ENCODE measurements at places on chromosomes 3 and 15.

DNA sequence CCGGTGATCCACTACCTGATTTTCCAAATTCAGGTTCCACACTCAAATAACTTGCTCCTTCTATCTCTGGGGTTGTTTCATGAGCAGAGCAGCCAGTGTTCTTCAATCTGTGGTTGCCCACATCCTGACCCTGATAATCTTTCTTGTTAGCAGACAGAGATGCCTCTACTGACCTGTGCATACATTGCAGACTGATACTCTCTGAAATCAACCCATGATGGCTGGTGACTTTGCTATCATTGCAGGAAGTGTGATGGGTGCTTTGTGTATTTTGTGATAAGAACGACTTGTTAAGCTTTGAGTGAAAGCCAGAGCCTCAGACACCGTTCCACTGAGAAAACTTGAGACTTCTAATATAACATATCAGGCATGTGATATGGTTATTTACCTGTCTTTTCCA is 39.9 kb downstream of the GATM start:
- peak; percentile 19 for DNase-seq

DNA sequence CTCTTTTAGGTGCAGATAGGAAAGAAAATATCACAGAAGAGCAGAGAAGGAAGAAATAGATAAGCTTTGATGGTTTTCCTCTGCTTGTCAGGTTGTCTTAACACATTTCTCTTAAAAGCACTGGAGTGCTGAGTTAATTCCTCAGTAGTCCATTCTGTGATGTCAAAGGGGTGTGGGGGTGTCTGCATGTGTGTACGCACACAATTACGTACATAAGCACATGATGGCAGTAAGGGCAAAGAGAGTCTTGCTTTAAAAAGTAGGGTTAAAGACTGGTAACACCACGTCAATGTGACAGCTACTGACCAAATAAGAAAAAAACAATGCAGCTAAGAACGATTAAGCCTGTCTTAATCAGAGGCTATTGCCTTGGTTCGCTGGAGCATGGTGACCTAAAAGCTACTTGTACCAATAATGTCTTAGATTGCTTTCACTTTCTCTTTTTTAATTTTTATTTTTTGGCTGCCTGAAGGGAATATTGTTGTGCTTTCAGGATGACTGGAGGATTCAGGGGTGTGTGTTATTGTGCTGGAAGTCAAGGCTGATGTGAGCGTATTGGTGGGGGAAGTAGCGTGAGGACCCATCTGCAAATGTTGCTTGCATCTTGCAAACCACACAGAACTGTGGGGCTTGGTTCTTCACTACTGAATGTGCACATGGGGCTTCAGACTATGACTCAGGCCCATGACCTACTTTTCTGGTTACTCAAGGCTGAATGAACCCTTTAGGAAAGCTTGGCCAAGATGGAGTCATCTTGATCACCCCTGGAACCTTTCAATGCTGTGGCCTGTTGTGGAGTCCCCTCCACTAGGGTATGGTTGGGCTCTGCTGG is 417.8 kb upstream of the TPM1 start:
- no peak for DNase-seq

- no peak for DNase-seq
Observed at GRCh38 chr3:35183927-35184675, 455.2 kb upstream of the ARPP21 start.

DNA sequence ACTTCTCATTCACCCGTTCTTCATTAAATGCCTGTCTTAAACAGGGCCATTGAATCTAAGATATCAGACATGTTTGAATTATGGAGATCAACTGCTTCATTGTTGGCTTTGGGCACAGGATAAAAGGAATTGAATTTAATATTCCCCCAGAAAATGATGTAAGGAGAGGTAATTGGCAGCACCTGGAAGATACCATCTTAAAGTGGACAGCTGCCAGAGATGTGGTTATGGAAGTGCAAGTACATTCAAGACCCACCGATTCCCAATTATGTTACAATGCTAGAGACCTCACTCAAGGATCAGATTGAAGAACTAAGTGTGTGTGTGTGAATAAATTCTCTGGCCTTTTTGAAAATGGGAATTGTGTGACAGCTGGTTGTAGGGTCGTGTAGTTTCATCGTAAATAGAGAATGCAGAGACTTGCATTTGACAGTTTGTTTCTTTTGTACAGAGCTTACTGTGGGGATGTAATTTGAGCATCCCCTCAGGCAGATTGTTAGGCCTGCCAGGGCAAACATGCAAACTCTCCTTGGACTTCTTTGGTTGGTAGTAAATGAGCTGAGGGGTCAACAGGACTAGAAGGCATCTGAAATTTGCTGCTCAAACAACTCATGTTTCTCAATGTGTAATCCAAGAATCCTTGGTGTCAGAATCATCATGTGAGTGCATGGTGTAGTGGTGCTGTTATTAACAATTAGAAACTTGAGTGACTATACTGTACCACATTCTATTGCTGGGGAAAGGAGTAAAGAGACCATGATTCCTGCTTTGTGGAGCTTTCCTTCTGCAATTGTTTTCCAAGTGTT is 359.2 kb upstream of the THRB start:
- no peak for DNase-seq

GRCh38 chr3:178714925-178715832 is 178.9 kb downstream of the KCNMB2 start:
- DNase-seq, result no peak

- DNase-seq, result no peak
Observed at GRCh38 chr15:28208583-28208982, 109.5 kb upstream of the OCA2 start.

DNA sequence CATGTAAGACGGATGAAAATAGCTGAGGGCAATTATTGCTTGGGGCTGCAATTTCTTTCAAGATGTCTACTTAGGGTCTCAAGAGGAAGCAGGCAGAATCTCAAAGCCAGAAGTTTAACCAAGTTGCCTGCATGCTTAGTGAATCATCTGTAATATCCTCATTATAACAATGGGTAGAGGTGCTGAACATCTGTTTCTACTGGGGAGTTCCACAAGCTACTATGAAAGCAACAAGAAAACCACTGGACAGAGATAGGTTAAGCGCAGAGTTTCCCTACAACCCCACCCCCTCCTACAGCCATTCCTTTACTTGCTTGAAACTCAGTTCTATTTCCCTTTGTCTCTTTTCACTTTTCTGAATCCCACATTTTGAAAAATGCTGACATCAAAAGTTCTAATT is 759.4 kb upstream of the GBE1 start:
- no peak for DNase-seq

DNA sequence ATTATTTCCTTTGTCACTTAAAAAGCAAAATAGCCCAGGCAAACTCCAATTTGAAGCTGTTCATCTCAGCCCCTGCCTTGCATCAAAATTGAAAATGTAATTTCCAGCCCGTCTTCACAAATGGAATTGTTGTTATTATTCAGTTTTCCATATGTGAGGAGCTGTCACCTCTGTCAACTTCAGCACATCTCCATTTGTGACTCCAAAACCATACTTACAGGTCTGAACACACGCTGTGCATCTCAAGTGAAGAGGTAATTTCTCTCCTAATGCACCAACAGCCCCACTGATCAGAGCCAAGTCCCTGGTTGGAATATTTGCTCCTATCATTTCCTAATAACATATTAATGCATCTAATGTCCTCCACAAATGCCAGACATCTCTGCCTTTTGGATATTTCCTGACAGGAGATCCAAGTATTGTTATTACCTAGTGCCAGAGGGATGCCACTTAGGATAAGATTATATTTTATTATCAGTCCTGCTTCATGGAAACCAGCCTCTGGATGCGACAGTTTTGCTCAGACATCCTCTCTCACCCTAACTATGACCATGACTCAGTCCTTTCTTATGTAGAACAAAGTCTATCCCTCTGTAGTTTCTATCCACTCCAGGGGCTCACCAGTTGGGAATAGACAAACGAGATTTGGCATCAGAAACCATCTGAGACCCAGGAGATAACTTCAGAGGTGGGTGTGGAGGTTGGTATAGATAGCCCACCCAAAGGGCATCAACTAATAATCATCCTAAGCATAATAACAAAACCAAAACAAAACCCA is 379.8 kb downstream of the VPS13C start:
- DNase-seq, result no peak

DNA sequence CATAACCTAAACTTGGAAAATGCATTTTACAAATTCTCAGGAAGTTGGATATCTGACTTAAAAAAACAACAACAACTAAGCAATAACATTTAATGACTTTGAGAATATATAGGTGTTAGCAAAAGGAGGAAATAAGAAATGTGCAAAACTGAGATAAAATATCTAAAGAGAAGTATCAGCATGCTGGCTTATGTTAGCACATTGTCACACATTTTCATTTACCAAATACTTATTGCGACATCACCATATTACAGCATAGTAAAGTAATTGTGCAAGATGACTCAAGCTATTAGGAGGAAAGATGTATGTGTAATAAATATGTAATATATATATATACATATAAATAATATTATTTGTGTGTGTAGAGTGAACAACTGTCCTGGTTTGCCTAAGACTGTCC is 9.2 kb downstream of the PTX3 start:
- DNase-seq, result no peak

DNA sequence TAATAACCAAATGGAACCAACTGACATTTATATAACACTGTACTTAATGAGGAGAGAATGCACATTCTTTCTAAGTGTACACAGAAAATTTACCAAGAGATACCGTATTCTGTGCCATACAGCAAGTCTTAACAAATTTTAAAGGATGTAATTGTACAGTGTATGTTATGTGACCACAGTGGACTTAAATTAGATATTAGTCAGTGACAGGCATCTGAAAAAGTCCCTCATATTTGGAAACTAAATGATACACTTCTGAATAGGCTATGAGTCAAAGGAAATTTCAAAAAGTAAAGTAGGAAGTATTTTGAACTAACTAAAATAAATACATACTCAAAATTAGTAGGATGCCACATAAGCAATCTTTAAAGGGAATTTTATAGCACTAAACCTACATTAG is 59.6 kb upstream of the P3H2 start:
- no peak for DNase-seq

- no peak for DNase-seq
Observed at GRCh38 chr3:17088017-17088416, 203.3 kb downstream of the PLCL2 start.

DNA sequence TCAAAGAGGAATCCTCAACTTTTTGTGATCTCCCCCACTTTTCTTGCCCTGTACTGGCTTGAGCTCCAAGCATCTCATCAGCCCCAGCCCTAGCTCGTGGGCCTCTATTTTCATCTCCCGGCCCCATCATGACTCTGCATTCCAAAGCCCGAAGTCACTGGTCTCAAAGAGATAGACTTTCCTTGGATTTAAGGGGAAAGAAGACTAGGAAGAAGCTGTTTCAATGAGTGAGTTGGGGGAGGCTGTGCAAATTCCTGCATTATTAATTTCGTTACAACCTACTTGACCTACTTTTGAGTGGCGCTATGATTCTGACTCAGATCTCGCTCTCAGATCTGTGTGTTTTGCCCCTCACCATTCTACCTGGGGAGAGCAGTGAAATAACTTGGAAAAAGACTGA is 266.6 kb upstream of the TBL1XR1 start:
- no peak for DNase-seq

GRCh38 chr3:179452176-179452564 is 900 bp upstream of the GNB4 start:
- DNase-seq, result no peak

GRCh38 chr15:61087573-61087972 is 141.5 kb downstream of the RORA start:
- no peak for DNase-seq

DNA sequence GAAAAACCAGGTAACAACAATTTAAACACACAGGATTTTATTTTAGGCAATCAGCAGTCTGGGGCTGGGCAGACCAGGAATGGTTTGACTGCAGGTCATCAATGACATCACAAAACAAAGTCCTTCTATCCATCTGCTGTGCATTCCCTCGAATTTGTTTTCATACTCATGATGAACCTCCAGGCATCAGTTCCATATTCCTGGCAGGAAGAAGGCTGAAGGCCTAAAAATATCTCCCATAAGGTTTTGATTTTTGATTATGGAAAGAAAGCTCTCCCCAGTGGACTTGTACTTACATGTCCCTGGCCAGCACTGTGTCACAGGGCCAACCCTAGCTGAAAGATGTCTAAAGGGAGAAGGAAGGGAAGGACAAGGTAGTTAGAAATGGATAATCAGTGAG is 107.4 kb downstream of the PEAK1 start:
- DNase-seq, result no peak

DNA sequence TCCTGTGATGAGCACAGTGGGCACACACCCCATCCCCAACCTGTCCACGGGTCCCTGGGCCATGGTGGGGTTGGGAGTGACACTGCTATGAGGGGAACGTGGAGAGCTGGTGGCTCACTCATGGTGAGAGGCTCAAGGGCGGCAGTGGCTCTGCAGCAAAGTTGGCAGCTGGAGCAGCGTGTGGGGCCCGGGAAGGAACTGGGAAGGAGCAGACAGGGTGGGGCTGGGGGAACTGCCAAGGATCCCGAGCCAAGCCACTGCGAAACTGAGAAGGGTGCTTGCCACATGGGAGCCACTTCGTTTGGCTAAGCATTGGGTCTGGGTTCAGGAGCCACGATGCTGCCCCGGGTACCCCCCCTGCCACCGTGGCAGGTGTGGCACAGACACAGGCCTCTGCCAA is 80.1 kb downstream of the SNRK start:
- no peak for DNase-seq

GRCh38 chr3:84547971-84548970 is 410.5 kb upstream of the CADM2 start:
- DNase-seq, result no peak

DNA sequence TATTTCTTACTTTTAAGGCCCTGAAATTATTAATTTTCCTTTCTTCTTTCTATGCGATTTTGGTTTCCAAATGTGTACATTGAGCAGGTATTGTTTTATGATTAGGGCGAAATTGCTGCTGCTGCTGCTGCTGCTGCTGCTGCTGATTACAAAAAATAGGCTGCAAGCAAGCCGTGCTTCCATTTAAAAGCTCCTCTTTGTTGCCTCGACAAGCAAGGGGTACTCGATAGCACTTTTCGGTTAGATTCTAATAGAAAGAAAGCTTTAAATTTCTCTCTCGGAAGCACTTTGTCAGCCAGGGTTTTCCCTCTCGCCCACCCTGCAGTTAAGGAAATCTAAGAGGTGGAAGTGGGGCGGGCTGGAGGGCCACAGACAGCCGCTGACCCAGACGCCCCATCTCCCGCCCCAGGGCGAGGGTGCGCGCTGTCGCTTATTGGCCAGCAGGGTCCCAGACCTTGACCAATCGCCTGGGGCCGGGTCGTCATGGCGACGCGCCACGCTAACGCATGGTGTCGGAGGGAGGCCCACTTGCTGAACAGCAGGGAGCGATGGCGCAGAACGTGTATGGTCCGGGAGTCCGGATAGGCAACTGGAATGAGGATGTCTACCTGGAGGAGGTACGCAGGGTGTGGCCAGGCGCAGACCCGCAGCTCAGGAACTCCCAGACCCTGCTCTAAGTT is at the start of gene CFAP161:
CFAP161 (plus strand) TSS at position 489 of the 680 bp plus-strand sequence; CDS start at position 549, 60 bp downstream.
- no peak for DNase-seq

Measured in central memory CD4-positive, alpha-beta T cell (primary cell).